ENCODE measurements at places on chromosomes 2 and 18. TPM values are rescaled to one million over a fixed set of nuclear protein-coding genes. Genes with fewer than 3 reads are reported as not detected.

Gene SCN3A
- not detected for total RNA-seq

Gene BMP10
- not detected for total RNA-seq

DNA sequence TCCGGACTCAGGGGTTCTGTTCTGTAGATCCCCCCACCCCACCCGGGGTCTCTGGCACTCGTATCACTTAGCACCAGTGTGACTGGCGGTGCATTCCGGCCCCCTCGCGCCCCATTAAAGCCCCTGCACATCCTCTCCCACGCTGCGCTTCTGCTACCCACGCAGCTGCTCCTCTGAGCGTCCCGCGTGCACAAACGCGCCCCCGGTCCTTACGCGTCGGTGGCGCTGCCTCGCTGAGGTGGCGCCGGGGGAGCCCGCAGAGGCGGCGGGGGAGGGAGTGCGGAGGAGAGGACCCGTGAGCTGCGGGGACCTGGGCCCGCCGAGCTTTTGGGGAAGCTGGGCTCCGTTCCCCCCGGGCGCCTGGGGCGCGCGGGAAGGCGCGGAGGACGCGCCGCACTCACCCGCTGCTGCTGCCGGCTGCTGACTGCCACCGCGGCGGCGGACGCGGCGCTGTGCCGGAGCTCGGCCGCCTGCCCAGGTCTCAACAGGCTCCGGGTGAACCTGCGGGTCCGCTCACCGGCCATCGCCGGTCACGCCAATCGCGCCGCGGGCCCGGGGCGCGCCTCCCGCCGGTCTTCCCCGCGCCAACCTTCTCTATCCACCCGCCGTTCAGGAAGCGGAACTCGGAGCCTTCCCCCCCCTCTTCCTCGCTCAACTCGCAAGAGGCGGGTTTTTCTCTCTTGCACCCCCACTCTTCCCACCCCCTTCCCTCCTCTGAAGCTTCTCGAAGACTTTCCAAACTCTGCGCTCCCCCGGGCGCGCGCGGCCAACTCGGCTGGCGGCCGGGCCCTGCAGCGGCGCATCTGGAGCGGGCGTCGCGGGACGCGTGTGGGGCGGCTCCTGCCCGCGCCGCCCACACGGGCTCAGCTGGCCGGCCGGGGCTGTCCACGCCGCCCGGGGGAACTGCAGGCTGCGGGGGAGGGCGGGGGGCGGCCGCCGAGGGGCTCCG, at the start of gene DOCK10:
DOCK10 (minus strand) TSS at position 618 of the 949 bp plus-strand sequence; CDS start at position 524, 94 bp downstream.
- peak; percentile 62 for DNase-seq
- H3K4me1 ChIP-seq, result peaks cover 10% of the 10 kb centered on the region
- peak within 1 kb of the TSS; percentile 69 for H3K4me3 ChIP-seq

DNA sequence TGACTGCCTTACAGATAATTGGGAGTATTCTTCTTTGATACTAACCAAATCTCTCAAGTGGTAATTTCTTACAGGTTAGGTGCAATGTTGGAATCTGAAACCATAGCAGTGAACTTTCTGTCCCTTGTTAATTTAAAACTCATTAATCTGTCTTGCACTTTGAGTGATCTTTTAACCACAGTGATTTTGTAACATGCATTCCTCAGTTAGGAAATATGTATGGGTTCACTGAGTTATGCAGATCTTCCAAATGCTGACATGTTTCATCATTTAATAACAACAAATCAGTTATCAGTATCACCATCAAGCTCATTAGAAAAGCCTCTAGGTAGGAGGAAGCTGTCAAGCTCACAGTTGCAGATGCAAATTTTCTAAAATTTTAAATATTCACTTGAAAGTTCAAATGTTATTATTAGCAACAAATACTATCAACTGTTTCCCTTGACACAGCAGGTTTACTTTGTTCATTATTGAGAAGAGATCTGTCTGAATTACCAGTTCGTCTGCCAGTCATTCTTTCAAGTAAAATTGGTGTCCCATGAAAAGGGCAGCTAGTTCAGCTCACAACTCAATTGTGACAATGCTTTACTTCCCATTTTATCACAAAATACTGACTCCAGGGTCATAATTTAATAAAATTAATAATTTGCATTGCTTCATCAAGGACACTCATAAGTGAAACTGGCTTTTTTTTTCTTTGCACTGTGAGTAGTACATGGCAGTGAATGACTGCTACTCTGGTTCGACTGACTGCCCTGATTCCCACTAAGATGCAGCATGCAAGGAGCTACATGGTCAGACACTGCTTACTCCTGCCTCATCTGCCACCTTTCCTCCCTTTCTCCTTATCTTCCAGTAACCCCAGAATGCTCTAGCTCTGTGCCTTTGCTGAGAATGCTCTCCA, 31.6 kb downstream of the SUCLG1 start:
- H3K27me3 ChIP-seq, result no peaks in the 10 kb centered on the region
- H3K27ac ChIP-seq, result no peak overlapping the region
- DNase-seq, result no peak
- H3K4me1 ChIP-seq, result no peaks in the 10 kb centered on the region

DNA sequence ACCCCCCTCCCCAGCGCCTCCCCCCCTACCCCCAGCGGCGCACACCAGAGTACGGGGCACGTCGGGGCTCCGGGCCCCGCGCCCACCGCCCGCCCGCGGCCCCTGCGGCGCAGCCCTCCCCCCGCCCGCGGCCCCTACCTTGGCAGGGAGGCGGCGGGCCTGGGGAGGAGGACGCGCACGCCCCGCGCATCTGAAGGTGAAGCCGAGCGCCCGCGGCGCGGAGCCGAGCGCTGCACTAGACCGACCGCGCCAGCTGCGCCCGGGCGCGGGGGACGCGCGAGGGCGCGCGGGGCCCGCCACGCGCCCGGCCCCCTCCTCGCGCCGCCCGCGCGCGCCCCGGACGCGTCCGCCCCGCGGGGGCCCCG, at the start of gene ZNF516:
ZNF516 (minus strand) TSS at position 237 of the 365 bp plus-strand sequence. CDS start 52,188 bp downstream, outside the sequence.
- peak within 1 kb of the TSS; percentile 89 for H3K27ac ChIP-seq
- peaks cover 18% of the 10 kb centered on the region for H3K27me3 ChIP-seq
- H3K36me3 ChIP-seq, result no peaks in the 10 kb centered on the region
- peak within 1 kb of the TSS; percentile 89 for H3K4me3 ChIP-seq

DNA sequence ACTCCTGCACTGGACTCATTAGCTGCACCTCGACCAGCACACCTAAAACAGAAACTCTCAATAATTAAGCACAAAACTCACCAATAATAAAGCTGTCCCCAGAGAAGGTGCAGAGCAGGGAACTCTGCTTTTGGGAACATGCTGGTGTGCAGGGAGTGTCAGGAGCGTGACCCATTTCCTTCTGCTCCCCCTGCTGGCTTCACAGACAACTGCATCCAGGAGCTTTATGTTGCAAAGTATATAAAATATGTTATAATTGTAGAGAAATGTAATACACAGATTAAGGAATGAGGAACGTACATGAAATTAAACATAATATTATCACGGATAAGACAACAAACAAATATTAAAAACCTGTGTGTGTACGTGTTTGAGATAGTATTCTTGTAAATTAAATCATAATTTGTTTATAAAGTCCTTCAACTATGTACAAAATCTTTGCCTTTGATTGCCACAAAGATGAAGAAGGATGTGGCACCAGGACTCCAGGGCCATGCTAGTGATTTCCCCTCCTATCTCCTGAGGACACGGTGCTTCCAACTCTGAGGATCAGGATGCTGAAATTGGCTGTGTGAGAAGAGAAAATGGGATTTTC, 68.6 kb upstream of the MAL start:
- no peaks in the 10 kb centered on the region for H3K4me1 ChIP-seq
- H3K27ac ChIP-seq, result no peak overlapping the region
- no peak for DNase-seq
- no peaks in the 10 kb centered on the region for H3K27me3 ChIP-seq
- H3K4me3 ChIP-seq, result no peak overlapping the region
- H3K36me3 ChIP-seq, result no peaks in the 10 kb centered on the region

All from neural progenitor cell (in vitro differentiated cells).